Vagina (tissue), 2 donors: ENCODE measurements at places on chromosomes 2 and 18. TPM values are rescaled to one million over a fixed set of nuclear protein-coding genes. Genes with fewer than 3 reads are reported as not detected.
A peak's percentile ranks its signal among the peaks of the same experiment; 100 is the strongest.

EFEMP1 gene
- 235 TPM for total RNA-seq

NOSTRIN gene
- 30.0 TPM for total RNA-seq

USP14 gene
- total RNA-seq, result 26.3 TPM

C1GALT1C1L gene
- 1.2 TPM for total RNA-seq

LINC00305 gene
- not detected for total RNA-seq

ARHGAP25 gene
- 9.6 TPM for total RNA-seq

DNA sequence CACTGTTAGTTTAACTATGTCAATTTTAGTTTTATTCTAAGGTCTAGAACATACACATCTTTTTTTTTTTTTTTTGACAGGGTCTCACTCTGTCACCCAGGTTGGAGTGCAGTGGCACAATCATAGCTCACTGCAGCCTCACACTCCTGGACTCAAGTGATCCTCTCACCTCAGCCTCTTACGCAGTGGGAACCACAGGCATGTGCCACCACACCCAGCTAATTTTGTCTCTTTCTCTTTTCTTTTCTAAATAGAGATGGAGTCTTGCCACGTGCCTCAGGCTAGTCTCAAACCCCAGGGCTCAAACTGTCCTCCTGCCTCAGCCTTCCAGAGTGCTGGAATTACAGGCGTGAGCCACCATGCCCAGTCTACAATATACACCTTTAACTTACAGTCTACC lies 69.5 kb upstream of the CHRNA1 start:
- no peak for DNase-seq

- no peak for DNase-seq
Observed at GRCh38 chr18:30920351-30920750, 122.2 kb downstream of the DSC3 start.

DNA sequence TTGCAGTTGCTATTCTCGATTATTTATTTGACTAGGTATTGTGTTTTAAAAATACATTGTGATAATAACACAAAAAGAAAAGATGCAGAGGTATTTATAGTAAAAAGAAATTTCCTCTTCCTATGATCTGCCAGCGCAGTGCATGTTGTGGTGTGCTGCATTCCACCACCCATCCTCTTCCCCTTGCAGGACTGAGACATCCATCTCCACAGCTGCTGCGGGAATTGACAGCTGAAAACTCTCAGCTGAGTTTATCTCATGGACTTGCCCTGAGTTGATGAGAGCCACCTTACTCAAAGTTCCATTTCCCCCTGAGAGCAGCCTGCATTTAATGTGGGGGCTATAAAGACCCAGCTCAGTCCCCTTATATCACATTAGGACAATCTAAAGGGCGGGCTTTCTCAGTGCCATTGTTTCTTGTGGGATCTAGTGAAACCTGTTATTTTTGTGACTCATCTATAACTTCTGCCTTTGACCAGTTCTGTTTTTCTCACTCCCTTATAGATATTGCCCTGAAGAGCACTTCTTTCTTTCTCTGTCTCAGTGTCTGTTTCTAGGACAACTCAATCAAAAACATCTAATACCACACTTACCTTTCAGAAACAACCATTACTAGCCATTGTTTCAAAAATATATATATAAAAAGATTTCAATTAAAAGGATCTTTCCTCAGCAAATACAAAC lies 698.5 kb downstream of the NR4A2 start:
- no peak for DNase-seq

DNA sequence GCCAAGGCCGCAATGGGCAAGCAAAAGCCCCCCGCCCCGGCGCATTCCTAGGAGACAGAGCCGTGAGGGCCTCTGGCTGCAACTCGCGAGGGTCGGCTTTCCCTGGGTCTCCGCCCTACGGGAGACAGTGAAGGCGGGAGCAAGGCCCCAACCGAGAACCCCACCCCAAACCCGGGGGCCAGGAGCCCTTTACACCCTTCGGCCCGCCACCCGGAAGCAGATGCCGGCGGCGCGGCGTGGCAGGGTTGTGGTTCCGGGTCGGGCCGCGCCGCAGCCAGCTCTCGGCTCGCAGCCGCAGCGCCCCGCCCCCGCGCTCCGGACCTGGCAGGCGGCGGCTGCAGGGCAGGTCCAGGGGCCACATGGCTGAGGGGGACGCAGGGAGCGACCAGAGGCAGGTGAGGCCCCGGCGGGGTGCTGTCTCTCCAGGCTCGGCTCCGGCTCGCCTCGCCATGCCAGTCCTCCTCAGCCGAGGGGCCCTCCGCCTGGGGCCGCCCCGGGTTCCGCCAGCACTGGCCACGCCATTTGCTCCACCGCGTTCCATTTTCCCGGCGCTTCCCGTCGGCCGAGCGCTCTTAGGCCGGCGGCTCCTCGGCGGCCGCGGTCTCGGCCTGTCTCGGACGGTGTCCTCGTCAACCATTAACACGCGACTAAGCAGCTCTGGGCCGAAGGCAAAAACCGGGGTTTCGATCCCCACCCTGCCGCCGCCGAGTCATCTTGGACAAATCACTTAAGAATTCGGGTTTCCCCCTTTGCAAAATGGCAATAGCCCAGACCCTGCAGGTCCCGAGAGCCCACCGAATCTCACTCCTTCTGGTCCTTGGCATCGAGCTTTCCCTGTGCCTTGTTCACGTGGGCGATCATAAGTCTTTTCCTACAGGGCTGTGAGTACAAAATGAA lies at the start of gene IMPACT:
Gene IMPACT (plus strand): TSS at position 273 of the 897 bp plus-strand sequence. CDS start 87 bp downstream, at position 360.
- no peak for DNase-seq

DNA sequence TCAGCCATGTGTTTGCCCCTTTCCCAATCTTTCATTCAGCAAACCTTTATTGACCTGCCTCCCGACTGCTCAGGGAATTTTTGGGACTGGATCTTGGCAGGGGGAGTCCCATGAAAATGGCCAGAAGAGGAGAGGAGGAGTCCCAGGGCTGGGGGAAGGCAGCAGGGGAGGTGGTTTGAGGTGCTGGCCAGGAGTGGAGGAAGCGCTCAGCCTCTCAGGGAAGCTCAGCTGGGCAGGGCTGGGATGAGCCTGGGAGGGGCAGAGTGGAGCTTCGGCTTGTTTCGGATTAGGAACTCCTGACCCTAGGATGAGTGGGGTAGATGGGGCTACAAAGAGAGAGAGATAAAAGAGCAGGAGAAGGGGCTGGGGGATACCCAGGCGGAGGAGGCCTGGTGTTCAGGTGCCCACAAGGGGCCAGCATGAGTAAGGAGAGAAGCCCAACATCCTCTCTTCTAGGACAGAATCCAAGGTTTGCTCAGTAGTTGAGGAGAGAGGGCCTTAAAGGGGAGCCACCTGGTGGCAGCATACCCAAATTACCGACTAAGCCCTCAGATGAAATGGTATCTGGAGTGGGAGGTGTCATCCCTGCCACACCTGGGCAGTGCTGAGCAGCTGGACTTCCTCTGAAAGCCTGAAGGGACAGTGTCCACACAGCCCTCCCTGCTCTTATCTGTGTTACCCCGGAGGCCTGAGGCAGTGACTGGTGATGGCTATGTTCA lies 91.1 kb downstream of the INHBB start:
- no peak for DNase-seq

DNA sequence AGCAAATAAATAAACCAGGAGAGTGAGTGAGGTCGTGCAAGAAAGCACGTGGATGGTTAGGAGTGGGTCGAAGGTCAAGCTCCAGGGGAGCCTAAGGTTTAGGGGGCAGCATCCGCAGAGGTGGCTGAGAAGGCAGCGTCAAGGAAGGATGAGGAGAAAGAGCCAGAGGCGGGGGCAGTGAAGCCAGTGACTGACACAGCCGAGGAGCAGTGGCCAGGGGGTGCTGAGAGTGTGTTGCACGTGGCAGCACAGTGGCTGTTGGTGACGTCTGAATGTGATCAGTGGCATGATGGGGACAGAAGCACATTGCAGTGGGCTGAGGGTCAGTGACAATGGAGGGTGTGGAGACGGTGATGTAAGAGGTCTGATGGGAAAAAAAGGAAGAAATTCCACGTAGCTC lies 13.7 kb upstream of the FHL2 start:
- DNase-seq, result no peak

GRCh38 chr2:129865976-129866375 lies 113.5 kb upstream of the RAB6C start:
- DNase-seq, result no peak

DNA sequence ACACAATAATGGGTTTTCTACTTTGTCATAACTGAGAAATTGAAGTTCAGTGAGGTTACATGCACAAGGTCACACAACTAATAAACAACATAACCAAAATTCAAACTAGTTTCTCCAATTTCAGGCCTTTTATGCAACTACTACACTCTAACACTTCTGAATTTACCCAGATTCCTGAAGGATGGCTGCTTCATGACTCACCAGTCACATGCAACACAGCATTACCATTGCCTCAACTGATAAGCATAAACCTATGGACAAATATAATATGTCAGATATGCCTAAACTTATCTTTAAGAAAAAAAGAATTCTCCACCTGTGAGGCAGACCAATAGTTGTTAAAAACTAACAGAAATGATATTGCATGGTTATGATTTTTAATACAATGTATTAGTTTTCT lies 586.5 kb upstream of the SLC8A1 start:
- DNase-seq, result no peak

- DNase-seq, result no peak
Observed at GRCh38 chr18:36107477-36107876, 21.7 kb downstream of the SLC39A6 start.

- DNase-seq, result no peak
Observed at GRCh38 chr2:229679393-229680125, 34.8 kb downstream of the DNER start.

DNA sequence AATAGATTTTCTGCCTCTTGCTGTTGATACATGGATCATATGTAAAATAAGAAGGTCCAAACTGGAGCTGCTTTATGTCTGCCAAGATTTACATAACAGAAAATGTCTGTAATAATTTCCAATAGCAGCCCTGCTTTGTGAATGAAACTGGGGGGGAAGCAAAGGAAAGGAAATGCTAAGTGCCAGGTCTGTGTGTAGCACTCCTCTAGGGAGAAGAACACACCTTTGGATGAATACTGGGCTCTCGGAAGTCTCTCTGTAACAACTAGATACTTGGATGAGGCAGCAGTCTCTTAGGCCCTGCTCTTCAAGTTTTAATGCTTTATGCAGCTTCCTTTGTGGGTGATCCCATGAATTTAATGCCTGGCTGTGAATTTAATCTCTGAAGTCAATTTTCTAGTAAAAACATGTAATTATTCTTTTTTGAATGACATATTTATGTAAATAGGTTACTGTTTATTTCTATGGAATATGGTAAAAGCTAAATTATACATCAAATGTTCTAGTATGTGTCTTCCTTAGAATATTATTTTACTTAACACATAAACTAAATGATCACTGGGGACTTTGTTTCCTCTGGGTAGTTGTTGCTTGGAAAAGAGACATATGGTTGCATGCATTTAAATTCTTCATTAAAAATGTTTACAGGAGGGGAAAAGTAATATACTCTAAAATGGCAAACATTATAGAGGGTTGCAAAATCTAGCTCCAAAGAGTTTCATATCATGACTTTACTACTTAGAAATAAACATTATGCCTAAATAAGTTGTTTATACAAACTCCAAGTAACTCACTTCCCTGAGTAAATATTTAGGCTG lies 336.6 kb upstream of the CWC22 start:
- DNase-seq, result no peak

GRCh38 chr2:33158482-33159003 lies 211.8 kb downstream of the LTBP1 start:
- no peak for DNase-seq

GRCh38 chr2:30527859-30528258 lies 80.8 kb downstream of the LCLAT1 start:
- DNase-seq, result no peak

DNA sequence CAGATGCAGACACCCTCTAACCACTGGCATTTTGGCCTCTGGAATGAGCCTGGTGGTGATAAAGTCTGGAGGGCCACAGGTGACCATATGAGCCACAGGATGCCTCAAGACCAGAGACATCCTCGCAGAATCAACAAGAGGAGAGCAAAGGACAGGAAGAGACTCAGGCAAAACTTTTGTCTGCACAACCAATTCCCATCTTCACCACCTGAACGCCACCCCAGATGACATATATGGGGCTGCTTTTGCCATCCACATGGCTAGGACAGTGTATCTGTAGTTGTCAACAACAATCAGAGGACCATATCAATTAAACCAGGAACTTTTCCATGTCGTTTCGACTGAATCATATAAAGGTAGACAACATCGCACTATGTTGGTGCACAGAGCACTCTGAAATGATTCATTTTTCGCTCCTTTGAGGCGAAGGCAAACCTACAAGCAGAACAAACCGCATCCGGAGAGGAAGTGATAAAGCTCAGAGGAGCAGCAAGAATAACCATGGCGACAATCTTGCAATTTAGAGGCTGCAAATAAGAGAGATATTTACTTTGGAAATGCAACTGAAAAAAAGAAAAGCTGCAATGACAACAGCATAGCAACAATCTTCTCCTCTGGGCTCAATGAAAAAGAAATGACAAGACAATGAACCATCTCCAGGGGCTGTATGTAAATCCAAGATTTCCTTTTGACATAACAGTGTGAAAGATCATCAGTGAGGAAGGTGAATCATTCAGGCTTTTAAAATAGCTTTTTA lies 204.5 kb downstream of the ARL4C start:
- DNase-seq, result peak; percentile 82
